ENCODE measurements at places on chromosomes 16 and 17. TPM values are rescaled to one million over a fixed set of nuclear protein-coding genes. Genes with fewer than 3 reads are reported as not detected.

ASIC2 gene
- total RNA-seq, result under 0.01 TPM

DNA sequence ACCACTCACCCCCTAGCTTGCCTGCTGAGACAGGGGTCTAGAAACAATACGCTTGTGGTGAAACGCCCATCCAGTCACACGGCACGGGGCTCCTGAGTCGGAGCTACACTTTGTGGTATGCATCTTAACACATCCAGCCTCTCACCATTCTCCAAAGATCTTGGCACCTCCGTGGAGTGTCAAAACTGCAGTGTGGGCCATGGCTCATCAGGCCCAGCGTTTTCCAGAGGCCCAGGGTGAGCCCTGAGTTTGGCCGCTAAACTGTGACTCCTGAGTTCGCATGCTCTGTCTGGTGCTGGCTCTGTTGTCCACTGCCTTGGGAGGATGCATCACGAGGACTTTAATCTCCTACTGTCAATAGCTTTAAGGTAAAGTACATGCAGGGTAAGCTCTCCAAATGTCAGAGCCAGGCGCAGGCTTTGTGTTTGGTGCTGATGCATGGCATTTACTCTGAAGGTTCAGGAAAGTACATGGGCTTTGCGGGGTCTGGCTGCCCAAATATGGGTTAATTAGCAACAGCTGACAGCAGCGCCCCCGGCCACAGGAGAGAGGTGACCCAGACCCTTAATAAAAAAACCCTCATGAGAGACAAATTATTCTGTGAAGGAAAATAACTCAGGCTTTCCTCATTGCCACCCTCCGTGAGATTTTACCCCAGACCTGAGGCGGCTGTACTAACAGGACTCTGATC, 118.4 kb downstream of the CCDC182 start:
- DNase-seq, result no peak

DNA sequence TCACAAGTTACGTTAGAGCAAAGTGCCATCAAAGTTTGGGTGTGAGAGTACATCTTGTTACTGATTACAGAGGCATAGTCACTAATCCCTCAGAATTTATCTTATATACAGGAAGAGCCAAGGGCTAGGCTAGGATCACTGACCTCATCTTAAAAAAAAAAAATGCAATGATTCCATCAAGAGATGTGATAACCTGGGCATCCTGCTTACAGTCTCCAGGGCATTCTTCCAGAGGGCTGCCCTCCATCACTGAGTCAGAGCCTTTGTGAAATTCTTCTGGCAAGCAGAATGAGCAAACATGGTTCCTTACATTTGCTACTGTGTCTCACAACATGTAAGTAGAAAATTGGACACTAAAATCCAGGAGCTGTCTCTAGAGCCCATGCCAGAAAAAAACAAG, 410.6 kb downstream of the ZFHX3 start:
- DNase-seq, result peak; percentile 11

DNA sequence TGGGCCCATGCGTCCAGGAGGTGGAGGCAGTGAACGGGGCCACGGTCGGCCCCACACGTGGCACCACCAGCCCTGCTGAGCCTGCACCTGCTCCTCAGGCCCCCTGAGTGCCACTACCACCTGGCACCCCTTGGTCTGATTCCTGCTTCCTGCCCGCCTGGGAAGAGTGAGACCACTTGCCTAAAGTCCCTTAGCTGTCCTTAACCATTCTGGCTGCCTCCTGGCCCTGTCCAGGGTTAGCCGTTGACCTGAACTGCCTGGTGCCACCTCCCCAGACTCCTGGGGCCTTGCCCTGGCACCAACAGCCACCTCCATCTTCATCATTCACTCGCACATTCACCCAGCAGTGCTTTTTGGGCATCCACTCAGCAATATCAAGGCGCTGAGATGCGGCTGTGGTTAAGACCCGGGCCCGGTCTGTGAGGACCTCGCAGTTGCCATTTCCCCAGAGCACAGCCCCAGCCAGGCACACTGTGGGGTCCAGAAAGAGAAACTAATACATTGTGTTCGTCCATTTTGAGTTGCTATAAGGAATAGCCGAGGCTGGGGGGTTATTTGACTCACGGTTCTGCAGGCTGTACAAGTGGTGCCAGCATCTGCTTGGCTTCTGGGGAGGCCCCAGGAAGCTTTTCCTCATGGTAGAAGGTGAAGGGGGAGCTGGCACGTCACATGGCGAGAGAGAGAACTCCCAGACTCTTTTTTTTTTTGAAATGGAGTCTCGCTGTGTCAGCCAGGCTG, 318.4 kb downstream of the SEC14L1 start:
- DNase-seq, result no peak

GRCh38 chr16:11349599-11350276, 4.5 kb downstream of the RMI2 start:
- no peak for DNase-seq

DNA sequence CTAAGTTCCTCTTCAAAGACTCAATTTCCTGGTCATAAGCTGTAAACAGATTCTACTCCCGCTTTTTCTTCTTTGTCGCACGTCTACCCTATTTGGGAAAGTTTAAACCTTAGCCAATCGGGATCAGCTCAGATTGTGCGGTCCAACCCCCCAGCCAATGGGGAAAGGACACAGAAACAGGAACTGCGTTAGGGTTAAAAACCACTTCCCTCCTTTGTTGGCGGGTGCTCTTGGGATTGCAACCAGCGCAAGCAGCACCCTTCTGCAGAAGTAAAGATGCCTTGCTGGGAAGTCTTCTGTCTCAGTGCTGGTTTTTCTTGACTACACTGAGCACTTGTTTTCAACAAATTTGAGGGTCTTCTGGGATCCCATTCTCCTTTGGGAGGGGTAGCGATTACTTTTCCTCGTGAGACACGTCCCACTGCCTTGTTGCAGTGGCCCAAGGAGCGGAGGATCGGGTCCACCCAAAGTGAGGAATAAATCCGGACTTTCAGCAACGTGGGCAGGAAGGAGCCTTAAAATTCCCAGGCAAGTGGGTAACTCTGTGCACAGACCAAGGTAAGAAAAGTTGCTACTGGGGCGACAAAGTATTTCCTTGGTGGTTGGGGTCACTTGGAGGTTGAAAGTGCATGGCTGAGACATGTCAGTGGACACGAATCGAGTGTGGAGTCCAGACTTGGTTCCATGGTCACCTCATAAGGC, 1.0 kb upstream of the YPEL3 start:
- DNase-seq, result no peak

GRB7 gene
- total RNA-seq, result not detected

SP6 gene
- total RNA-seq, result 0.92 TPM

CNP gene
- total RNA-seq, result 75.4 TPM

DNA sequence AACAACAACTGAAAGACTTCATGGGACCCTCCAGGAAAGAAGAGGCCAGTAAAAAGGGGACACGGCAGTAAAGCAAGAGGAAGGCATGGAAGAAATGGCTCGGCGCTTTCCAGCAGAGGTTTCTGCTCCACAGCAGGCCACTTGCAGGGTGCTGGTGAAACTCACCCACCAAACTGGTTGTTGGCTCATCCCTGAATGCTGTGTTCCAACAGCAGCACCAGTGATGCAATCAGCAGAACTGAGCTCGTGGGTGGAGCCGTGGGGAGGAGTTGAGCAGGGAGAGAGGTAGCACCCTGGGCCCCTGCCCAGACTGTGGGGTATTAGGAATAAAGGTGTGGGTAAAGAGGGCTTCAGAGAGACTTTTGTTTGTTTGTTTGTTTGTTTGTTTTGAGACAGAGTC, 62.8 kb upstream of the ADCY9 start:
- DNase-seq, result no peak

ABCA10 gene
- total RNA-seq, result 0.53 TPM
